Fibroblast of the aortic adventitia (primary cell): ENCODE measurements at places on chromosomes 1 and 21. TPM values are rescaled to one million over a fixed set of nuclear protein-coding genes. Genes with fewer than 3 reads are reported as not detected.

DNA sequence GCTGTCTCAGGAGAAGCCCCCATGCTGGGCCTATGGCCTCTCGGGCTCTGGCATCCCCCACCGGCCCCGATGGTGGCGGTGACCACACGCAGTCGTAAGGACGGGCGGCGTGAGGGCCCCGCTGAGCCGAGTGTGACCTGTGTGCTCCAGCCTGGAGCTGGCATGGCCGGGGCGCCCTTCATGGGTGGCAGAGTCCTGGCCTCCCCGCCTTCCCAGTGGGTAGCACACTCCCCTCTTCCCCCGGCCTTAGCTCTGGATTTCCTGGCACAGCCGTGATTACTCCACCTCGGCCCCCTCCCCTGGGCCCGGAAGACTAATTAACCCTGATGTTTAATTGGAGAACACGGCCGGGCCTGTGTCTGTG lies 44.6 kb downstream of the SLX9 start:
- DNase-seq, result no peak

DNA sequence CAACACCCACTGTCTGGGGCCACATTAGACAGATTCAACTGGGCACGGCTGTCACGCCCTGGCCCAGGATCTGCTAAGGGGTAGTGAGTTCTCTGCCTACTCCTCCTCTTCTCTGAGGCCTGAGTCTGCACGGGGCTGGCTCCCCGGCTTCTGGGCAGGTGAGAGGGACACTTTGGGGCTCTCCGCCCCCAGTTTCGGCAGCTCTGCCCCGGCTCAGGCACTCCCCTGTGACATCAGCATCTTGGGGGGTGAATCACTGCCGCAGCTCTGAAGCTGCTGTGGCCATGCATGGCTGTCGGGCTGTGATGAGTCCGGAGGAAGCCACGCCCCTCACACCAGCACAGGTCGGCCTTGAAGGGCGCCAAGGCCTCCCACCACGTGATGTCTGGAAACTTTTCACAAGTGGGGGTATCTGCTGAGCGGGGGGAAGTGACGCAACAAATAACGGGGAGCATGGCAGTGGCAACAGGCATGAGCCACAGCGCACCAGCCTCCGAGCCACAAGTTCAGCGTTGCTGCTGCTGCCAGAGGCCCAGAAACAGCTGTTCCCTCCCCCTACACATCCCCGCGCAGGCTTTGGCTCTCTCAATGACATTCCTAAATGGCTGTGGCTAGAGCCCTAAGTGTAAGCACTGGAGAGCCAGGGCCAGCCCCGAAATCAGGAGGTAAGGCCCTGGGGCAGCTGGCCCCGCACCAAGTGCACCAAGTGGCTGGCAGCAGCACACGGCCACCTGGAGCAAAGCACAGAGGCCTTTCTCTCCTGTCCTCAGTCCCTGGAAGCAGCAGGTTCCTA lies 26.3 kb downstream of the ZBTB17 start:
- DNase-seq, result peak; percentile 98

GRCh38 chr1:38129473-38129872 lies 82.9 kb upstream of the POU3F1 start:
- DNase-seq, result no peak

RAB7B gene
- 4.3 and 7.4 TPM in 2 replicates for total RNA-seq

CLCNKA gene
- total RNA-seq, result 0.09 and 0.25 TPM in 2 replicates

PTPN7 gene
- not detected in 2 replicates for total RNA-seq

TADA1 gene
- 12.1 and 13.5 TPM in 2 replicates for total RNA-seq
